ENCODE measurements at places on chromosomes 13 and 19.

GRCh38 chr13:93462151-93462550, 235.5 kb downstream of the GPC6 start:
- DNase-seq: no peak

DNA sequence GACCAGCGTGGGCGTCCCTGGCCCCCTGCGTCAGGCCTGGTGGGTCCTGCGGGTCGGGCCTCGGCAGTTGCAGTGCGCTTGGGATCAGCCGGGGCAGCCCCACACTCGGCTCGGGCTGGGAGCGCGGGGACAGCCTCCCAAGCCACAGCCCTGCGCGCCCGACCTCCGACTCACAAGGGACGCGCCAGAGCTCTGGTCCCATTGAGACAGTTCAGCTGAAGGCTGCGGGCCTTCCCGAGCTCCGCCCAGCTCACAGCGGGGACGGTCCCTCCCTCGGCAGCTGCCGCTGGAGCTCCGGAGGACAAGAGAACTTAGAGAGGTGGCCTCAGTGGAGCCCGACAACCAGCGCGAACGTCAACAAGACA, 45.7 kb upstream of the ZNF730 start:
- DNase-seq: no peak

- DNase-seq: peak; percentile 17
These were observed 19.6 kb downstream of the MPND start for GRCh38 chr19:4362831-4363545.

DNA sequence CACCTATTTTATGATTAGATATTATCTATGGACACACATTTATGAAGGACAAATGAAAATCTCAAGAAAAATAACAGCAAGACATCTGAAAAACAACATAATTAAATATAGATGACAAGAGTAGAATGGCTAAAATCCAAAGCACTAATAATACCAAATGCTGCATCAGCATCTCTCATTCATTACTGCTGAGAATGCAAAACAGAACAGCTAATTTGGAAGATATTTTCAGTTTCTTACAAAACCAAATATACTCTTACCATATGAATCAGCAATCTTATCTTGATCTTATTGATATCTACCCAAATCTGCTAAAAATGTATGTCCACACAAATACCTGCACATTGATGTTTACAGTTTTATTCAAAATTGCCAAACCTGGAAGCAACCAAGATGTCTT, 829.1 kb upstream of the MIR17HG start:
- no peak for DNase-seq

DNA sequence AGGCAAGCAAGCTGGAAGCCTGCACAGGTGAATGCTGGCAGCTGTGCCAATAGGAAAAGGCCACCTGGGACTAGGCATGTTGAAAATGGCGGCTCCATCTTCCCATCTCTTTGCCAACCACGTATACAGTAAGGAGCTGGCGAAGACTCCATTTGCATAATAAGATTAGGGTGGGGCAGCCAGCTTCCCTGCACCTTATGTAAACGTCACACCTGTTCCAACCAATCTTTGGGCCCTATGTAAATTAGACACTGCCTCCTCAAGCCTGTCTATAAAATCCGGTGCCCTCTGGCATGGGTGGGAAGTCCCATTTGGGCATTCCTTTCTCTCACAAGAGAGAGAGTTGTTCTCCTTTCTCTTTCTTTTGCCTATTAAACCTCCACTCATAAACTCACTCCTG, 16.8 kb downstream of the ADGRE2 start:
- DNase-seq: no peak
